ENCODE measurements at places on chromosomes 1 and 21.

DNA sequence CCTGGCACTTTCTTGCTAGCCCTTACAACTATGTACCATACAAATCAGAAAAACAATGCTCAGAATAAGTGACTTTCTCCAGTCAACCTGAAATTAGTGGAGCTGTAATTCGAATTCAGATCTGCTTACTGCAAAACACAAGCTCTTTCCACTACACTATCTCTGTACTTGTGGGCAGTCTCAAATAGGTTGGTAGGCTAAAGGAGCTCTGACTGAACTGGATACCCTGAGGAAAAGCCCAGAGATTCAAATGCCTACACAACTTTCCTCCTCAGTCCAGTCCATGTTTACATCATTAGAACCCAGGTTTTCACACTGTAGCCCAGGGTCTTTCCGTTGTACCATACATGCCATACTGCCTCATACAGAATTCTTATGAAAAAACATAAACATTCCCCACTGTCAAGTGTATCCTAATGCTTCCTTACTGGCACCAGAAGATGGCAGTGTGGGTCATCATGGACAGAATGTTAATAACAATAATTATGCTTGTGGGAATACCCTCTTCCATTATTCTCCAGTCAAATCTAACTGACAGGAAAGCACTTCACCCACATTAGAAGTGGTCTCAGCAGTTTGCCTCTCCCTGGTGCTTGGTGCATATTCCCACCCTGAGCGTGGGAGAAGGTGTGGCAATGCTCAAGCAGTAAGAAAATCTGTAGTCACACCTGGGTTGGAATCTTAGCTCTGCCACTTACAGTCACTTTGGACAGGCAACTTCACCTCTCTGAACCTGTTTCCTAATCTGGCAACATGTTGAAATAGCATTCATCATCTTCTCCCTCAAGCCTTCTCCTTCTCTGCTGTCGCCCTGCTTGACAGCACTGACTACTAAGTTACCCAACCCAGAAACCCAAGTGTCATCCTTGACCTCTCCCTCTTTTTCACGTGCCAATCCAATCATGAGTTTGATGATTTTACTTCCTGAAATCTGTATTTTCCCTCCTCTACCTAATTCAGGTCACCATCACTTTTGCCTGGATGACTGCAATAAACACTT, 14.4 kb upstream of the ZFYVE9 start:
- DNase-seq, result peak; percentile 57

GRCh38 chr1:20194757-20195461, 8.6 kb upstream of the PLA2G2C start:
- DNase-seq, result peak; percentile 56

GRCh38 chr1:211257826-211258225, 1.3 kb upstream of the RCOR3 start:
- no peak for DNase-seq

DNA sequence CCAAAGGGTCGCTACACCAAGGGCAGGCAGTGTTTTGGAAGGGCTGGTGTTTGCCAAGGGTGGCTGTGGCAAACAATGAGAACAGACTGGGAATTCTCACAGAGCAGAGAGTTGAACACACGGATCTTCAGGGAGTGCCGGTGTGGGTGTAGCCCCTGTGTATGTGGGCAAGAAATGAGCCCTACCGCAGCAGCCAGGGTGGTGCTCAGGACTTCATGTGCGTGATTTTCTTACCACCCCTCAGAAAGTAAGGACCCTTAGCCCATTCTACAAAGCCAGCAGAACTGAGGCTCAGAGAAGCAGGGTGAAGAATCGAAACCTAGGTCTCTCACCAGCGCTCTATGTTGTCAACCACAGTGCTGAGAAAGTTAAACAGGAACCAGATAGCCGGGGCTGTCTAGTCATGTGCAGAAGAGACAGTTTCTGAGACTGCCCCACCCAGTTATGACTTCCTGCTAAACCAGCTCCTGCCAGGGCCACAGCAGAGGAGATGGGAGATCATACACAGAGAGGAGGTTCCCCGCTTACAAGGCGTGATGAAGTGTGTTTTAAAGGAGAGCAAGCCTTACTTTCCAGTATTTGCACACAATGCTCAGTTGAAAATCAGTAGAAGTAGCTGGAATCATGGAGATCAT, 21.9 kb upstream of the MORC3 start:
- DNase-seq, result no peak

GRCh38 chr1:186301448-186301847, 73.6 kb downstream of the TPR start:
- no peak for DNase-seq

GRCh38 chr1:151491641-151492040, 19.5 kb upstream of the CGN start:
- no peak for DNase-seq

- DNase-seq, result no peak
Measured at GRCh38 chr1:103337779-103338178, 187.7 kb upstream of the RNPC3 start.

DNA sequence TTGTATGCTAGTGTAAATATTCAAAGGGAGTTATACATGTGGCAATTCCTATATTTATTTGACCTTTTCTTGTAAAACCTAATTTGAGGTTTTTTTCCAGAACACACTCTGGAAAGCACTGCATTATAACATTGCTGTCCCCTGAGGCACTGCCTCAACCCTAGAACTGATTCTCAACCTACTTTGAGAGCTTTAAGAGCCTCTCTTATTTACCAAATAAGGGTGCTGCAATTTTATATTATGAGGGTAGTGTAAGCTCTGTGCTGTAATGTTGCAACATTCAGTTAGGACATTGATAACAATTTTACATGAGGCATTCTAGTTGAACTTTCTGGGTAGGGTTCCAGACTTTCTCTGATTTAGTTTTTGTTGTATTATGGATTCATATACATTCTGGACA, 302.2 kb upstream of the DEPDC1 start:
- DNase-seq, result no peak

- no peak for DNase-seq
Measured at GRCh38 chr1:23582820-23583219, 23.5 kb upstream of the ID3 start.

DNA sequence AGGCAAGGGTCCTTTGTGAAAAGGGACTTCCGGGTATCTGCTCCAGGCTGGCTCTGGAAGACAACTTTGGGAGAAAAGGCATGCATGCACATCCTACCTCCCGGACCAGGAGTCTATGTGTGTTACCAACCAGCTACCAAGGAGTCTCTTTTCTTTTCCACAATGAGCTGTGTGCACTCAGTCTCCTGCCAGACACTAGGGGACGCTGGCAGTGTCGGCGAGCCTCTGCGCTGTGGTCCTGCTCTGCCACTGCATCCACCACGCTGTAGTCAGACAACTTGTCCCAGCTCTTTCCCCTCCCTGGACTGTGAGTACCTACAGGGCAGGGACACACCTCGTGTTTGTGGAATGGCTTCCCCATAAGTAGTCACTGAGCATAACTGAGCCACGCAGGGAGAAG, 5.1 kb upstream of the SSR2 start:
- peak; percentile 48 for DNase-seq

GRCh38 chr1:2962541-2962940, 58.7 kb upstream of the ACTRT2 start:
- no peak for DNase-seq

GRCh38 chr21:44441581-44442265, 13.6 kb upstream of the LRRC3 start:
- DNase-seq, result no peak

GRCh38 chr1:152654110-152654509, 9.1 kb upstream of the LCE2D start:
- peak; percentile 32 for DNase-seq

DNA sequence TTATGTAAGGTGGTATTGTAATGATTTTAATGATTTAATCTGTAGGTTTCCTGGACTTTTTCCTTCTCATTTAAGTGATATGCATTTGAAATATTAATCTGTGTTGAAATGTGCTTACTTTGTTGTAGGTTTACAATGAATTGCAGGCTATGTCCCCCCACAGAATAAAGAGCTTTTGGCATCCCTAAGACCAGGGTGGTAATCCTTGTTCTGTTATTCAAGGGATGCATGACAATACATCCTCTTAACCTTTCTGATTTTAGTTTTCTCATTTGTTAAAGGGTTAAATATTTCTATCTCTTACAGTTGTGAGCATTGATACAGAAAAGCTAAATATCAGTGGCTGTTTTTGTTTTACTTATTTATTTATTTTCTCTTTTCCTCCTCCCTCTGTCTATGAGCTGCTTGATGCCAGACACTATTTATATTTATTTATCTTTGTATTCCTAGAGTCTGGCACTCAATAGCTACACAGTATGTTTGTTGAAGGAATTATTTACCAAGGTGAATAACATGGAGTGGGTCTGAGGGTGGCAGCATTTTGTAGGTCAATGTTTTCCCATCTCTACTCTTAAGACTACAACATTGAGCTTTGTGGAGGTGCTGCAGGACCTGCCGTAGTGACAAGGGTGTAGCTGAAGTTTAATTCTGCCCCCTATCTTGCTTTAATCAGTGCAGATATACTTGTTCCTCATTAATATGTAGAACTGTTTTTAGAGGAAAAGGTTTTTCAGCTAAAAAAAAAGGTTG, 19.9 kb upstream of the ADGRL2 start:
- no peak for DNase-seq

DNA sequence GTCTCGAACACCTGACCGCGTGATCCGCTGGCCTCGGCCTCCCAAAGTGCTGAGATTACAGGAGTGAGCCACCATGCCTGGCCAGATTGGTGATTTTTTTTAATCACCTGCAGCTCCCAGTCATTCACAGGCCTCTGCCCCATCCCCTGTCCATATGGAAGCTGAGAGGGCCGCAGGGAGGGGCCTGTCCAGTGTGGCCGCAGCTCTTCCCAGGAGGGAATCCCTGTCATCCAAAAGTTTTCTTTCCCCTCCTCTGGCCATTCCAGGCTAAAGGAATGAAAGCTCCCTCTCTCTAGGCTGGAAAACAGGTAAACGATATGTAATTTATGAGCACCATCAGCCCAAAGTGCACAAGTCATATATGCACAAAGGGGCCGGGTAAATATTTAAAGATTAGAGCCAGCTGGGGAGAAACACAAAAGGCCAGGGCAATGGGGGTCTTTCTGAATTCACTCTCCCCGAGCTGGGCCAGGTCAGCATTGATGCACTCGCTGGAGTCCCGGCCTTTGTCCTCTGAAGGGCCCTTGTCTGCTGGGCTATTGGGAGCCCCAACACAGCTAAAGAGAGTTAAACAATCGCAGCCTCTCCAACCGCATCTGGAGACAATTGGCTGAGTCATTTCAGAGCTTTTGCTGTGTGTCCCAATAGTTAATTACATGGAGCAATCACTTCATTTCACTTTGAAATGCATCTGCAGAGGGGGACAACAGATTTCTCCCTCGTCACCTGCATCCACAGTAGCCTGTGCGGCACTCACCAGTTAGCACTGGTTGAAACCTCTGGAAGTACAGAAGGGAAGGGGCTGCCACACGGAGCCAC, 3.8 kb upstream of the HES3 start:
- DNase-seq, result no peak

DNA sequence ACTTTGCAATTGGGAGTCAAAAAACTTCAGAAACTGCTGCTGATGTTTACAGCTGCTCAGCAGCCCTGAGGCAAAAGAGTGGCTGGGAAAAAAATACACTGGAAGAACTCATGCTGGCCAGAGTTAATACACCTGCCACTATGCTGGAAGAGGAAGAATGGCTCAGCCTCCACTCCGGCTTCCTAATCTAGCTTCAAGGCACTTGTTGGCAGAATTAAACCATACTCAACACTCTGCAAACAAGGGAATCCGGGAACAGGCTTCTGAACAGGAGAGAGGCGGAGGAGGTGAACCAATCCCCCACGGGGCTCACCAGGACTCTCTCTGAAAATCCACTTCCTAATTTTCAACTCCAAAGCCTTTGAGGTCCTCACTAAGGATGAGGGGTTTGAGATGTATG, 120.1 kb downstream of the CCDC185 start:
- no peak for DNase-seq

GRCh38 chr1:25560788-25561187, 17.4 kb downstream of the LDLRAP1 start:
- DNase-seq, result no peak

DNA sequence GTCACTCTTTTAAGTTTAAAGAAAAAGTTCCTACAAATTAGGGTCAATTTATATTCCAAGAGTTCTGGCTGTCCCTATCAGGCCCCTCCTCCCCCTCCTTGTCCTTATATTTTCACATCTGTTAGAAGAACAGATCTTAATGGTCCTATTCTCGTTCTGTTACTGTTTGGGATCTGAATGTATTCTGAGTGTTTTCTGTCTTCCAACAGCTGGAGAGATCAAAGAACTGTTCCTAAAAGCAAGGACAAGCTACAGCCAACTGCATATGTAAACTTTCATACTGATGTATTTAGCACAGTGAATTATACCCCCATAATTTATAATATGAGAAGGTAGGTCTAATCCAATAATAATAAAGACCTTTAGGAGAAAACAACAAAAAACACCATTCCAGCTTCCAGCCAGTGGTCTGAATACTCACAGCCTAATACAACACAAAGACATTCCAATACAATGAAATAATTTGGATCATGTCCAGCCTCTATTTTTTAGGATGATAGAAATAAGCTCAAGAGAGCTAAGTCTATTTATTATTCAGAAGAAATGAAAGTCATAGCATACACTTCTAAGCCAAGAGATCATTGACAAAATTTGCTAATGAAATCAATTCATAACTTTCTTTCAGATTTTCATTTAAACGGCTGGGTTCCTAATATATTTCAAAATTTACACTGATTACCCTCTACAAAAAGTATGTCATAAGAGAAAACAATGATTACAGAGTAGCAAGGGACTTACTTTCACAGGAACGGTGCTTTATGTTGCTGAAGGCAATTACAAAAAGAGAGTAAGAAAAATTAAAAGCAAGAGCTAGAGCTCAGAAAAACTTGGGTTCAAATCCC, 25.3 kb downstream of the WLS start:
- DNase-seq, result no peak

DNA sequence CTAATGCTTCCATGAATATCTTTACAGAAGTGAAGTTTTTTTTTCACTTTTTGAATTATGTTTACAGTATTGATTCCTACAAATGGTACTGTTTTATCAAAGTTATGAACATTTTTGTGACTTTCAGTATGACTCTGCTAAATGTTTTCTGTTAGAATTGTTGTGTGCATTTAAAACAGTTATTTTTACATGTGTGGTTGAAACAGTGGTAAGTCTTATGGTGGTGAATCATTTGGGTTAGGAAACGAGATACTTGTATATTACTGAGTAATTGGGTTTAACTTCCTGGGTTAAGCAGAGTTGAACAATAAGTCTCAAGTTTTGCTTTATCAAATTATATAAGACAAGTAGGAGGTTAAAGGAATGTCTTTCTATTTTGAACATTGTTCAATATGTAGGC, 66.8 kb downstream of the VPS13D start:
- no peak for DNase-seq

- no peak for DNase-seq
Measured at GRCh38 chr1:223621312-223621734, 44.2 kb downstream of the CAPN8 start.

DNA sequence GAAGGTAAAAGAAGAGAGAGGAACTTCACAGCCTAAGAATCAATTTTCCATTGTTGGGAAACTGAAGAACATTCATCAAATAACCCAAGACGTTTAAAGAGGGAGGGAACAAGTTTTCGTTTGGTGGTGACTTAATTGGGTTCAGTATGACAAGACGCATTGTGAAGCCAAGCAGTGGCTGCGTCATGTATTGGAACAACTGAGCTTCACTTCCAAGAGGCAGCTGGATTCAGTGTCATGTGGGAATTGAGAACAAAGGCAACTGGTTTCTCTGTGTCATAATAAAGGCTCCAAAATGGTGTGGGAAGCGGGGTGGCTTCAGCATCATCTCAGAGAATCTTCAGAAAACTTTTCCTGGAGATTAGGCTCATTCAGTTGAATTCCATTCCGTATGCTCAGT, 29.8 kb upstream of the RC3H1 start:
- DNase-seq, result no peak

GRCh38 chr1:10292188-10292587, 81.8 kb downstream of the KIF1B start:
- no peak for DNase-seq
